ENCODE measurements at places on chromosomes 4 and X.

DNA sequence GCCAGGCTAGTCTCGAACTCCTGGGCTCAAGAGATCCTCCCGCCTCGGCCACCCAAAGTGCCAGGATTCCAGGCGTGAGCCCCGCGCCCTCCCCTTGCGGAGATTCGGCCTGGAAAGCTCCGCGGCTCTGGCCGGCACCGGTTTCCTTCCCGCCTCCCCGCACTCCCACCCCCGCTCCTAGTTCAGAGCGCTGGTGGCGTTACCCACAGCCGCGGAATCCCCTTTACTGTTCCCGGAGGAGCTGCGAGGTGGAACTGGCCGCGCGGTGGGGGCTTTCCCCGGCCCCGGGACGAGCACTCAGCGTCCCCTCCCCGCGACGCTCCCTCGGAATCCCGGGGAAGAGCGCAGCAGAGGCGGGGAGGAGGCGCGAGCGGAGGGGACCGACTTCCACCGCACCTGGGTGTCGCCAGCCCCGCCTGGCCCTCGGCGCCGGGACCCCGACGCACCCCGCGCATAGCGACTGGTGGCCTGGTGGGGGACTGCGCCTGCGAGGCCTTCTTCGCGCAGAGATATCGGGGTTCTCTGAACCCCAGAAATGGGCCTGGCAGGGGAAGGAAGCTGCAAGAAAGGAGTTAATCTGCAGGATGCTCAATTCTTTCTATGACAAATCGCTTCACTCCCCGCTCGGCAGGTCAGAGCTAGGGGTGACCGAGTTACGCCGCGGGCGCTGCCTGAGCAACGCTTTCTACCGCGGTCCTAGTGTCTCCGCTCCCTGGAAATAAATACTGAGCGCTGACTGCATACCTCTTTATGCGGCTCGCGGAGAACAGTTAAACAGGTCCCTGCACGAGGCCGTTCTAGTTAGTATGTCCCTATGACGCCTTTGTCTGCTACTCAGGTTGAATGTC is 14.6 kb upstream of the SLC25A4 start:
- peak; percentile 49 for DNase-seq

- no peak for DNase-seq
Measured at GRCh38 chr4:60923075-60923474, 277.1 kb upstream of the ADGRL3 start.

DNA sequence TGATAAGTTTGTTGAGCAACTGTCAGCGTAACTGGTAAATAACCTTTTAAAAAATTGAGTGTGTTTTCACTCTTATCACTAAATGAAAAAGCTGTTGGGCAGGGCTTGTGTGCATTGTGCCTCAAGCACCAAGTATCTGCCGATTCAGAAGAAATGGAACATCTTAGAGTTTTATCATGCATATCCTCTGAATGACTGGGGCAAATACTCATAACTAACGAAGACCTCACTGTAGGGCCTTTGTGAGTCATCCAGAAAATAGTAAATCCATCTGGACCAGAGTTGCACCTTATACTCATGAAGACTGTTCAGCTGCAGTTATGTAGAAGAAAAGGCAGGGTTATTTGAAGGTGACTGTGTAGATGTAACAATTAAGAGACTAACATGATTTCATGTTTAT is 222.1 kb downstream of the CAMK2D start:
- no peak for DNase-seq

- DNase-seq = no peak
Measured at GRCh38 chr4:15144967-15145295, 142.7 kb downstream of the CPEB2 start.

DNA sequence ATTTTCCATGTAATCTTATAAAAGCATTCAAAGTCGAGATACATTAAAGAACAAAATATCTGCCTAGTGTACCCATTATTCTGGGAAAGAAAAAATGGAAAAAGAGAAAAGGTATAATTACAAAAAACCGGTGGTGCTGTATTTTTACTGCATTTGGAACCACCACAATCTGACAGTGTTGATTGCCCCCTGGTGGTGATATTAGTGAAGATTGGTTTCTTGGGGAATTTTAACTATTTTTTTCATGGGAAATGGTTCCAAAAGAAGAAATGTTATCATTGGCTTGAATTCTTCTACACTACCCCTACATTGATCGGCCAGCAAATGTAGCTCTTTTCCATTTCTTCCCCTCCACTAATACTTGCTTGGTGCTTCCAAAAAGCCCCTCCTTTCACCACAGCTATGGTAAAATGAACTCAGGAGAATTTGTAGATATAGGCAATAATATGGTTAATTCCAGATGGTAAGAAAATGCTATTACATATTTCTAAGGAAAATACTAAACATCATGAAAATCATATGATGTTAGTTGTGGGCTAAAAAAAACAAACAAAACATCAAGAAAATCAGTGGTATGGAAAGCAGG is 50.0 kb downstream of the COX18 start:
- DNase-seq = no peak

DNA sequence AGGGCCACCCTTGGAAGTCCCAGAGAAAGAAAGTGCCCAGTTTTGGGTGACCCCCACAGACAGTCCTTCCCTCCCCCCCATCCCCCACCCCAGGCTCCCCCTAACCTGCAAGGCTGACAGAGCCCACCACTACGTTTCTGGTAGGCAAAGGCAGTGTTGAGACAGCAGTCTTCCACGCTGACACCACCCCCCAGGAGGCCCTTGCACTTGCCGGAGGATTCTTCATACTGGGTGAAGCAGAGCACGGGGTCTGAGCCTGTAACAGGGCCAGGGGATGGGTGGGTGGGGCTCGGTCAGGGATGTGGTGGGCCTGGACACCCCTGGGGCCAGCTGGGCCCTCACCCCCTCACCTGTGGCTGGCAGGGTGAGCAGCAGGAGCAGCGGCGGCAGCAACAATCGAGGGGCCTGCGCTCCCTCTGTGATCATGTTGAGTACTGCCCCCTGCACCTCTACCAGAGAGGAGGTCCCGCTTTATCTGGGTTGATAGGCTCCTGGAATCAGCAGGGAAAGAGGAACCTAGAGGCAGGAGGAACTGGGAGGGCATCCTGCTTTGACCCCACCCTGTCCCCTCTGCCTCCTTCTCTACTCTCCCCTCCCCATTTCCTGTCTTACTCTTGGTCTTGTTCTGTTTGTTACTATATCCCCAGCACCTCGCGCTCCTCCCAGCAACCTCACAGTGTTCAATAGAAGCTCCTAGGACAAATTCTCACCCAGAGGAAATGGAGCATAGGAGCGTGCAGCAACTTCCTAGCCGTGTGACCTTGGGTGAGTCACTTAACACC is at the start of gene CFP:
TSS of gene CFP (minus strand) at position 512 of the 782 bp plus-strand sequence. CDS start at position 426, 86 bp downstream.
- no peak for DNase-seq

GRCh38 chrX:25175743-25176142 is 160.0 kb upstream of the ARX start:
- no peak for DNase-seq

- peak; percentile 22 for DNase-seq
Measured at GRCh38 chrX:102745857-102746584, 25.5 kb downstream of the GPRASP3 start.

DNA sequence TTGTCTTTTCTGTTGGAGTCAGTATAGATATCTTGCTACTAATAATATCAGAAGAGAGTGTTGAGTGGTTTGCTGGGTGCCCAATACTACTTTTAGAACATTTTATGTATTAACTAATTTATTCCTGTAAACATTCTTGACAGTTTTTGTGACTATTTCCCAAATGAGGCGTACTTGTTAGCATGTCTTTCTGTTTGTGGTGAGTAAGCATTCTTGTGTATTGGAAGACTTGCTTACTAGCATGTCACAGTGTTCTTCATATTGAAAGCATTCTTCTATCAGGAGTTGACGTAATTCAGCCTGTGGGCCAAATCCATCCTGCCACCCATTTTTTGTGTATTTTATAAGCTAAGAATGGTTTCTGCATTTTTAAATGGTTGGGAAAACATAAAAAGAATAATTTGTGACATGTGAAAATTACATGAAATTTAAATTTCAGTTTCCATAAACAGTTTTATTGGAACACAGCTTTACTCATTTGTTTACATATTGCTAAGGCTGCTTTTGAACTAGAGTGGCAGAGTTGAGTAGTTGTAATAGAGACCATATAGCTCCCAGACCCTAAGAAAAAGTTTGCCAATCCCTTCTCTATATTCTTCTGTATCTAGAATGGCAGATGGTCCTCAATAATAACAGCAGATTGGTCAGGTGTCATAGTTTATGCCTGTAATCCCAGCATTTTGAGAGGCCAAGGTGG is 20.4 kb downstream of the REPS2 start:
- no peak for DNase-seq

GRCh38 chr4:23819041-23819511 is 70.8 kb downstream of the PPARGC1A start:
- no peak for DNase-seq

- DNase-seq = no peak
Measured at GRCh38 chrX:16658284-16658683, 8.3 kb downstream of the S100G start.

DNA sequence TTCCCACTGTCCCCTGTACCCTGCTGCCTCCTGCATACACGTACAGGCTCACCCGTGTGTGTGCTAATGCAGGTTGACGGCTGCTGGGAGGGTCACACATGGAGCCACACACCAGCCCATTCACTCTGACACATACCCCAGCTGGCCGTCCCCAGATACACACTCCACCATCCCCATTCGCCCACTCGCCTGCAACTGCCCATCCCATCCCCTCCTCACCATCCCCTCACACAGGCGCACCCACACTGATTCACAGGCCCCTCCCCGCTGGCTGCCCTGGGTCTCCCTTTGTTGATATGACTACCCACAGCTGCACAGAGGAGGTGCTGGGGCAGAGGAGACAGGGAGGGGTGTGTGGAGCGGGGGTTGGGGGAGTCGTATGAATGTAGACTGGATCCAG is 25.7 kb downstream of the PJA1 start:
- no peak for DNase-seq

DNA sequence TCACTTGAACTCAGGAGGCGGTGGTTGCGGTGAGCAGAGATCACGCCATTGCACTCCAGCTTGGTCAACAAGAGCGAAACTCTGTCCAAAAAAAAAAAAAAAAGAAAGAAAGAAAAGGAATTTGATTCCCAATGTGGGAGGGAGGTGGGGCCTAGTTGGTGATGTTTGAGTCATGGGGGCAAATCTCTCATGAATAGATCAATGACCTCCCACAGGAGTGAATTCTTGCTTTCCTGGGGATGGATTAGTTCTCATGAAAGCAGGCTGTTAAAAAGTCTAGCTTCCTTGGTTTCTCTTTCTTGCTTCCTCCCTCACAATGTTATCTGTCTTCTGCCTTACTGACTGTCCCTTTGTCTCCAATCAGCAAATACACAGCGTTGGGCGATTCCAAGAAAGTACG is 419.5 kb upstream of the RPS6KA3 start:
- DNase-seq = no peak

DNA sequence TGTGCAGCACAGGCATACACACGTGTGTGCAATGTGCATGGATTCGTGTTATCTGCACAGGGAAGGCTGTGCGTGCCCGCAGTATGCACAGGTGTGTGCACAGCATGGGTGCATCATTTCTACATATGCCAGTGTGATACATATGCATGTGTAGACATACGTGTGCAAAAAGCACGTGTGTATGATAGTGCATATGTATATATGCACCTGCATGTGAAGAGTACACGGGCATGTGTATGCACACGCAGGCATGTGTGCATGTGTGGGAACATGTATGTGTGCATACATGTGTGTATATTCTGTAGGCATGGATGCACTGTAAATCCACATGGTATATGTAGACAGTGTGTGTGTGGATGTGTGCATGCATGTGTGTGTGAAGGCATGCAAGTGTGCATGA is 3.9 kb upstream of the ADRA2C start:
- no peak for DNase-seq

- DNase-seq = no peak
Measured at GRCh38 chrX:151694661-151695582, at the start of gene PRRG3. Gene PRRG3, plus strand, starts transcription at chrX:151695458. Its CDS starts 3,357 bp downstream, at chrX:151698815.

GRCh38 chr4:70177090-70177489 is 18.4 kb upstream of the ODAM start:
- no peak for DNase-seq

DNA sequence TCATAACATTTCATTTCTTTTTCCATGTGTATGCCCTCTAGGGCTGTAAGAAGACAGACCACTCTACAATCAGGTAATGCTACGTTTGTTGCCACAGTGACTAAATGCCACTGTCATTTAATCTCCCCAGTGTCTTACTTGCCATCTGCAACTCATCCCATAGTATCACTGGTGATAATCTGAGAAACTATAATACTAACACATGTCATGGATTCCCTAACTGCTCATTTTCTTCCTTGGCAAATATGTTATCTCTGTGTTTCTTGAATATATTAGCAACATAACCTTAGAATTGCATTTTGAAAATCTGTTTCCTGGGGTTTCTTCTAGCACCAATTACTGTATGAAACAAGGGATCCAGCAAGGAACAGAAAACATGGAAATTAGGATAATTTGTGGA is 6.1 kb downstream of the F8A1 start:
- DNase-seq = no peak

- no peak for DNase-seq
Measured at GRCh38 chr4:26207631-26208030, 113.2 kb upstream of the RBPJ start.

GRCh38 chr4:99759988-99760387 is 56.6 kb upstream of the DAPP1 start:
- no peak for DNase-seq

Data from activated naive CD4-positive, alpha-beta T cell treated with anti-CD3 and anti-CD28 coated beads, Interleukin-2, amount 50 U/mL, for 16 hours (primary cell).